ENCODE measurements at places on chromosomes 6 and 20.
A peak's percentile ranks its signal among the peaks of the same experiment; 100 is the strongest.

- no peak for DNase-seq
Observed at GRCh38 chr6:170043150-170043819, 247.6 kb downstream of the DLL1 start.

DNA sequence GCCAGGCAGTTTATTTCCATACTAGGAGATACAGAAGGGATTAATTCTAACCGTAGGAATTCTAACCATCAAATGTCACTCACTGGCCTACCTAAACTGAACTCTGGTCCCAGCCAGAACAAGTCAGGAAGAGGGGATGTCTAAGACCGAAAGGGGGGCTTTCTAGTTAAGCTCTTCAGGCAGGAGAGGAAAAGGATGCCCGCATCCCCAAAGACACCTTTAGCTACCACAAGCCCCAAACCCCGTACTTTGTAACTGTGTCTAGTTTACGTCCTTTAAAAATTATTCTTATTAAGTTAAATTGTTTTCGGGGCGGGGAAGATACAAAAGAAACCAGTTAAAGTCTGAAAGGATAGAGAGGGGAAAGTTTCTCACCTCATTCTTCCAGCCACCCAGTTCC is 1.2 kb upstream of the ZNF76 start:
- no peak for DNase-seq

DNA sequence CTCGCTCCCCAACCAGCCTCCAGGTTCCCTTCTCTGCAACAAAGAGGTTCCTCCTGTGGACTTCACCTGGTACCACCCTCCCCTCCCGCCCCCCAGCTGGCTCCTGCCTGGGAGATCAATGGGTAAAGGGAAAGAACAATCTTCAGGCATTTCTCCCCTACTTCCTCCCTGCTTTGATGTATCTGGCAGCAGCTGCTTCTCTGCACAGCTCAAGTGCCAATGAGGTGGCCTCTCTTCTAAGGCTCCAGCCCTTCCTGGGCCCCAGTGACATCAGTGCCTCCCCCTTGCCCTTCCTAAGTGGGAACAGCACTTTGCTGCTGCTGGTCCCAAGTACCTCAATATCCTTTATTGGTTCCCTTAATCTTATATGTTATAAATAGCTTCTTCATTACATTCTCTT is 23.5 kb downstream of the MOCS1 start:
- DNase-seq = no peak

DNA sequence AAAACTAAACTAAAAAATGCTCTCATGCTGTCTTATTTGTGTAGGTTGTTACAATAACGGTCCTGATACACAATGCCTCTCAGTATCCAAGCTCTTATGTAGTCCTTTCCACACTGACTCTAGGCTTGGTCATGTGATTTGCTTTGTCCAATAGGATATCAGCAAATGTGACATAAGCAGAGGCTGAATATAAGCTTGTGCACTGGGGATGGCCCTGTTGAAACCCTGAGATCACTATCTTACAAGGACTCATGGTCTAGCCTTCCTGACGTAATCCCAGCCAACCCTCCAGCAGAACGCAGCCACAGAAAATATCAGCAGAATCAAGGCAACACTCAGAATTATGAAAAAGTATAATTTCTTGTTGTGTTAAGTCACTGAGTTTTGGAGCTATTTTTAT is 145.1 kb upstream of the CCN2 start:
- DNase-seq = no peak

DNA sequence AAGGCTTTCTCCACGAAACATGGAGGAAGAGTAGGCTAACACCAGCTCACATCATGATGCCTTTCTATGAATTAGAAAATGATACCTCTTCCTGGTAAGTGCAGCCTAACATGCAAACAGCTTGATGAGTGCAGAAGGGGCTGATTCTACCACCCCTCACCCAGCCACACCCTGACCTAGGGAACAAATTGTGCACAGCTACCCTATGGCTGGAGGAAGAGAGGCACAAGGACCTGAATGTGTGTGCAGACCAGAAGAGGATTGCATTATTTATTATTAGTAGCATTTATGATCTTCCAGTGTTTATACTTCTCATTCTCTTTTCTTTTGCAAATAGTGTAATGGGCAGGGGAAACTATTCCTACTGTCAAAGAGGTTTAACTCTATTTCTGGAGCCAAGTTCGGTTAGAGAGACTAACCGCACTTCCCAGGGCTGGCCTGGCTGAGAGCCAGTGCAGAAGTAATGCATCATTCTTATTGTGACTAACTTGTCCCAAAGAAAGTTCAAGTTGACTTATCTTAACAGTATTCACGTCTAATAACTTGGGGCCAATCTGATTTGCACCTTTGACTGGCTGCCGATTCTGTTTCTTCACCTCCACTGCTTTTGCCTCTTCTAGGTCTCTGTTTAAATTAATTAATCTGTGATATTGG is 237.5 kb downstream of the CD83 start:
- peak; percentile 19 for DNase-seq

DNA sequence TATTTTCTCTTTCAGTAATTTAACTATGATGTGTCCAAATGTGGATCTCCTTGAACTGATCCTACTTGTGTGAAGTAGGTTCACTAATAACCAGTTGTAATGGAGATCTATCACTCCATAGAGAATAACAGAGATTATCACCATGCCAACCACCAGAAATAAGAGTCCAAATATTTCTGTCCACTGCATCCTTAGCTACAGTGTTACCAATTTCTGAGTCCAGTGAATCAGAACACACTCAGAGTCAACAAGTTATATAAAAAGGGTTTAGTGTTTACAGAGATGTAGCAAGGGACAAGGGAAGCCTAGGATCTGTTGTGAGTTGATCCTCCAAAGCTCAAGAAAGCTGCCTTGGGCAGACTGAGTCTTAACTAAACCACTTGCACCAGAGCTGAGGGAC is 882.8 kb downstream of the TBC1D32 start:
- no peak for DNase-seq

GRCh38 chr20:49765413-49765736 is 47.3 kb upstream of the SLC9A8 start:
- no peak for DNase-seq

- no peak for DNase-seq
Observed at GRCh38 chr6:169566961-169567750, 134.7 kb downstream of the WDR27 start.

GRCh38 chr20:63112491-63113219 is 103.3 kb downstream of the YTHDF1 start:
- DNase-seq = no peak

GRCh38 chr20:62888910-62889309 is 27.3 kb upstream of the TCFL5 start:
- DNase-seq = no peak

GRCh38 chr20:5510446-5510845 is 193.7 kb upstream of the PROKR2 start:
- no peak for DNase-seq

GRCh38 chr6:31979238-31979898 is 2.5 kb upstream of the C4A start:
- no peak for DNase-seq

GRCh38 chr6:22632581-22633145 is 63.3 kb downstream of the HDGFL1 start:
- no peak for DNase-seq

DNA sequence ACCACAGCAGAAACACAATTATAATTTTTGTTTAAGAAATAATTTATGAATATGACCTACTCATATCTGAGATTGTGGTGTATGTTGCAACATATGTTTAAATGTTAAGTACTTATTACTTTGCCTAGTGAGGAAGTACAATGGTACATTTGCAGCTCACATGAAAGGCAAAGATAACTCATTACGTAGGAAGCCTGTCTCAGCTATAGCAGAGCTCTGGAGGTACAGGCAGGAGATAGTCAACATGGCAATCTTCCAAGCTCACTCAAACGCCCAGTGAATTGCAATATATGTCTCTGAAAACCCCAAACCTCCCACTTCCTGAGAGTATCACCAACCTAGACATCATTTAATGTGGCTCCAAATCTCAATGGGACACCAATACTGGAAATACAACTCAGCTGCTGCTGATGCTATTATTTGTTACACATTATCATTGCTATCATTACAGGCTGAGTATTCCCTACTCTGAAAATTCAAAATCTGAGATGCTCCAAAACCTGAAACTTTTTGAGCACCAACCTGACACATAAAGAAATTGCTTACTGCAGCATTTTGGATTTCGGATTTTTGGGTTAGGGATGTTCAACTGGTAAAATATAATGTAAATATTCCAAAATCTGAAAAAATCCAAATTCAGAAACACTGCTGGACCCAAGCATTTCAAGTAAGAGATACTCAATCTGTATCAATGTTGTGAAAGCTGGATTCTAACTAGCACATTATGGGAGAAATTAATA is 25.1 kb upstream of the GSTA4 start:
- DNase-seq = no peak

DNA sequence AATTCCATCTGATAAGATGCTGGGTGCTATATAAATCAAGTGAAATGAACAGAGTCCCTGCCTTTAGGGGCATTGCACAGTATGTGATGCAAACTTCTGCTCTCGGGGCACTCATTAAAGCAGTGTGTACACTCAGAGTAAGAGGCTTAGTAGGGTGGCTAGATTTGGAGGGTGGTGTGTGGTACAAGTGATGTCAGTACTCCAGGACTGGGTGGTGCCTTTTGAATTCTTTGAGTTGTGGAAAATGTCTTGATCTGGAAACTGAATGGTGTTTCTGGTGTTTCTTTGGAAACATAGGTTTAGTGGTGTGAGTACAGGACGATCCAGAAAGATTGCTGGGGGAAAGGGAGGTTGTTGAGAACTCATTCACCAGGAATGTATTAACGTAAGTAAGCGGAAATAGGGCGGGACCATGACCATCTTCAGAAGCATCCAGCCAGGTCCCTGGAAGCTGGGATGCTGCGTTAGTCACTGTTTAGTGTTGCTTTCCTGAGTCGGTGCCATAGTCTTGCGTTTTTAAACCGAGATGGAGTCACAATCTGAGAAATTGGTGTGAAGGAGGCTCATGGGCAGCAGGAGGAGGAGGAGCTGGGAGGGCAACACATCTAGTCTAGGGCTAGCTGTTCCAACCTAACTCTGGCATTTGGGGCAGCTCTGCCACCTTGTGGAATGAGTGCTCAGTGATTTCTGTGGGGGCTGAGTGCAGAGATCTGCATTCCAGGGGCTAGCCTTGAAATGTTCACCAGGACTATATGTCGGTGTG is 70.3 kb downstream of the SCAND1 start:
- DNase-seq = peak; percentile 71

DNA sequence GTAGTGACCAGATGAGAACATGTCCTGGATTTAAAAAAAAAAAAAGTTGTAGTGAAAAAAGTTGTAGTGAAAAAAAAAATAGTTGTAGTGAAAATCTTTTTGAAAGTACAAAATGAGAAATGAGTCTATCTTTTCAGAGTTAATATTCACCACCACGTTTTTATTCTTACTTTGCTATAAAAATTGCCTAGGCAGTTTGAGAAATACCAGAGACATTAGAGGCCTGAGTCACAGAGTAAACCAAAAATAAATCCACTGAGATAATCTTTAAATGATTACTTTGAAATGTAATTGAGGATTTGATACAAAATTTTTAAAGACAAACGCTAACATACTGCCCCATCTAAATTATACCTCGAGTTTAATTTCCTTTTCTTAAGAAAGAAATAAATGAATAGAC is 101.2 kb upstream of the TIAM2 start:
- DNase-seq = no peak

- DNase-seq = peak; percentile 32
Observed at GRCh38 chr20:38252292-38253288, 7.9 kb downstream of the KIAA1755 start.

GRCh38 chr6:156832669-156833068 is 55.5 kb downstream of the ARID1B start:
- peak; percentile 15 for DNase-seq

DNA sequence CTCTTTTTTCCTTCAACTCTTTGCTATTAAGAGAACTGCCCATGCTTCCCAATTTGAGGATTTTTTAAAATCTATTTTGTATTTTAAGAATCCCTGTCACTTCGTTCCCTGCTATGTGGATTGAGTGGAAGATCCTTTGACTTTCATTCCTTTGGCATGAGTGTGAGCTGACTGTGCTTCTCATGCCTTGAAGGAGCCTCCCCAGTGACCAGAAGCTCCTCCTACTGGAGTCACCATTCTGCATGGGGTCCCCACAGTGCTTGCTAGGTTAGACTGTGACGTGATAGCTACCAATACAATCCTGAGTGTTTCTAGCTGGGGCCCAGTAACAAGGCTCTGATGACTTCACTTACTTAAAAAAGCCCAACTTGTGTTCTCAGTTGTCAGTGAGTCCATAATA is 104.4 kb upstream of the LAMP5 start:
- DNase-seq = no peak

DNA sequence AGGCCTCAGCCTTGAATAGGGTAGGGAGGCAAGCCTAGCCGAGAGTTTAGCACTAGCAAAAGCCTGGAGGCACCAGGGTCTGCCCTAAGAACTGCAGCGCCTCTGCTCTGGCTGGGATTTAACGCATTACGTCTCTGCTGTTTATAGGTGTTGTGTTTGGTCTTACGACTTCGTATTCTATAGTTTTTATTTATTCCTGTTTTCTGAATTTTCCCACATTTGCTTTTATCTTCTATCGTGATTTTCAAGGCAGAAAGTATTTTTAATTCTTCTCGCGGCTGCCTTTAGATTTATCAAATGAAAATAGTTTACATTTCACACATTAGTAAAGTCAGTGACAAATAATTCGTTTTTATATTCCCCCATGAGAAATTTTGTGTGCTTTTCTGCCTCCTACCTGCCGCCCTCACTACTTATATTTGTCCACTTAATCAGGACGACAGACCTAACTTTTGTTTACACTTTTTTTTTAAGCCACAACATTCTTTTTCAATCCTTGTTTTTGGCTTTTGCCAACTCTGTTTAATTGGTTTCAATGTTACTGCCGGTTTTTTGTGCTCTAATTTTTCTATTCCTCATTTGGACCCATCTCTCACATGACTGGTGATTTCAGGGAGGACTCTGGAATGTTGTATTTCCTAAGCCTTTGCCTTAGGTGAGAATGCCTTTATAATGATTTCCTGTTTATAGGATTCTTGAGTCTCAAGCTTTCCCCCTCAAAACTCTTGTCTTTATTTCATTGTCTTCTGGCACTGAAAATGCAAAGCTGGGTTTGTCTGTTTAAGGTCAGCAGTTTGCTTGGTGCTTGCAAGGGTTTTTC is 1.3 kb upstream of the LZTS3 start:
- DNase-seq = no peak

DNA sequence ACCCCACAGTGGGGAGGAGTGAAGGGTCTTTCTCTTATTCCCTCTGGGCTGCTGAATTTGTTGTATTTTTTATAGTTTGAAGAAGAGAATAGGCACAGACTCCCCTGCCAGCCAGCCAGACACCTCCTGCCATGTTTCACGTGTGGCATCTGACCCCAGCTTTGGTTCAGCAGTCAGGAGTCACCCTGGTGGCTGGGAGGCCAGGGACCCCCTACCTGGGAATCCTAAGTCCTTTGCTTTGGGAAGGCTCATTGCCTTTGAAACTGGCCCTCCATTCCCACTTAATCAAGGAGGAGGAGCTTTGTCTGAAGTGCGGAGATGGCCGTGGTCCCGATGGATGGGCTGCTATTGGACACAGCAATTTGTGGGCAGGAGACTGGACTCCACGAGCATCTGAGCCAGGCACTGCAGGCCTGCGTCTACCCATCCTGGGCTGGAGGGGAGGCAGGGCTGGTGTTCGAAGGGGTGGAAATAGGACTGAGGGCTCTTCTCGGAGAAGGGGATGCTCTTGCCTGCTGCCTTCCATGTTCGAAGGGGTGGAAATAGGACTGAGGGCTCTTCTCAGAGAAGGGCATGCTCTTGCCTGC is 196.1 kb downstream of the DLL1 start:
- DNase-seq = no peak

Measured in globus pallidus (tissue), 1 donor.